Small intestine (tissue), 16 donors: ENCODE measurements at places on chromosomes 11 and 22. TPM values are rescaled to one million over a fixed set of nuclear protein-coding genes. Genes with fewer than 3 reads are reported as not detected.

HEPHL1 gene
- polyA plus RNA-seq, result not detected

GRCh38 chr11:518463-519202, 11.6 kb upstream of the RNH1 start:
- peak overlapping the region; percentile 81 for H3K27ac ChIP-seq
- H3K36me3 ChIP-seq, result no peaks in the 10 kb centered on the region
- no peaks in the 10 kb centered on the region for H3K27me3 ChIP-seq
- H3K4me1 ChIP-seq, result no peaks in the 10 kb centered on the region

CCDC88B gene
- polyA plus RNA-seq, result 32.3 TPM

DNA sequence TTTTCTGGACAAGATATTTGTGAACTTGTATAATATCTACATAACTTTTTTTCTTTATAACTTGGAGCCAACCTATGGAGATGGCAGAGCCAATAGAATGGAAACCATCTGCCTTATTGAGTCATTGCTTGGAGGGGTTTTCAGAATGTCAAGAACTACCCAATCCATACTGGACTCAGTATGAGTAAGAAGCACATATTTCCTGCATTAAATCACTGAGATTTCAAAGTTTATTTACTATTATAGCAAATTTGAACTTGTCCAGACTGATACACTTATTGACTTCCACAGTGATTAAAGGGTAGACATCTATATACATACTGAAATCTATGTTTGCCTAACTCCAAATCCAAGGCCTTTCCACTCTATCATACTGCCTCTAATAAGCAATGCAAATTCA, 704.0 kb downstream of the KCNA4 start:
- no peaks in the 10 kb centered on the region for H3K27me3 ChIP-seq
- H3K4me1 ChIP-seq, result no peaks in the 10 kb centered on the region
- no peak overlapping the region for H3K4me3 ChIP-seq
- H3K27ac ChIP-seq, result no peak overlapping the region

DNA sequence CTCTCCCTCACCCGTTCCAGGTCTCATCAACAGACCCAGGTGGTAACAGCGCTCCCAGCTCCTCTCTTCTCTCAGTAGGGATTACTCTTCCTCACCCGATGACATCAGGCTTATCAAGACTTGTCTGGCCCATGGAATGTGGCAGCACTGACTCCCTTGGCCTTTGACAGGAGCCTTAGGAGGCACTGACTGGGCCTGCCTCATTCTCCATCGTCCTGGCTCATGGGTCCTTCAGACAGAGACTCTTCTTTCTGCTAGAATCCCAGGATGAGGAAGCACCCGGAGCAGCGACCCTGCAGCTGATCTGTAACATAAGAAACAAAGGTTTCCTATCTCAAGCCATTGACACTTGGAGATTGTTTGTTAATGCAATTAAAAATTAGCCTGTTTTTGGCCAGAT, 1063.6 kb downstream of the TBC1D22A start:
- no peaks in the 10 kb centered on the region for H3K27me3 ChIP-seq
- H3K4me3 ChIP-seq, result no peak overlapping the region
- DNase-seq, result no peak
- no peaks in the 10 kb centered on the region for H3K36me3 ChIP-seq

DNA sequence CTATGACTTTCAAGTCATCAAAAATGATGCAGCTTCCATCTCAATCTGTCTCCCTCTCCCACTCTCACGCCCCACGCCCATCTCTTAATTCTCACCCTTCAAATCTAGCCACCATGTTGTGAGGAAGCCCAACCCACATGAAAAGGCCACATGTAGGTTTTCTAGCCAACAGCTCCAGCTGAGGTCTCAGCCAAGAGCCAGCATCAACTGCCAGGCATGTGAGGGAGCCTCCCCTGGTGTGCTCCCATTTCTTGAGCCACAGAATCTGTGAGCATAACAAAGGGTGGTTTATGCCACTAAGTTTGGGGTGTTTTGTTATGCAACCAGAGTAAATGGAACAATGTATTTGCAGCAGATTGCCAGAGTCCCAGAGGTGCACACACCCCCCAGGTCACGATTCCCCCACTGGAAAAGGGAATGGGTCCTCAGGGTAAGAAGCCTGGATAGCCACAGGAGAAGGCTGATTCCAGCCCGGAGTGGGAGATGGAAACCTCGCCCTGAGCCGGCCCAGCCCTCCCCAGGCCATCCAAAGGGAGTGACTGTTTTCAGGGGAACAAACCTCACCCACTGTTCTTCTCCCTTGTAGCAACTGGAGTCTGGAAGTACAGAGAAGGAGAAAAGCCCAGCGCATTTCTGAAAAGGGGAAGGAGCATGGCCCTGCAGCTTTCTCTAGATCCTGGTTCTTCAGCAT, 20.0 kb upstream of the LINC01488 start:
- H3K4me1 ChIP-seq, result peaks cover 35% of the 10 kb centered on the region
- no peaks in the 10 kb centered on the region for H3K27me3 ChIP-seq
- H3K27ac ChIP-seq, result no peak overlapping the region
- H3K36me3 ChIP-seq, result no peaks in the 10 kb centered on the region
- H3K4me3 ChIP-seq, result no peak overlapping the region
- no peak for DNase-seq

GRCh38 chr11:116637766-116638165, 135.0 kb downstream of the BUD13 start:
- H3K4me1 ChIP-seq, result no peaks in the 10 kb centered on the region
- peaks cover 8% of the 10 kb centered on the region for H3K27me3 ChIP-seq
- no peak overlapping the region for H3K4me3 ChIP-seq
- no peaks in the 10 kb centered on the region for H3K36me3 ChIP-seq

GRCh38 chr11:65579291-65579690, 3.4 kb downstream of the EHBP1L1 start:
- H3K27me3 ChIP-seq, result no peaks in the 10 kb centered on the region
- H3K36me3 ChIP-seq, result peaks cover 4% of the 10 kb centered on the region
- peaks cover 4% of the 10 kb centered on the region for H3K4me1 ChIP-seq
- no peak for DNase-seq
- H3K4me3 ChIP-seq, result no peak overlapping the region

DNA sequence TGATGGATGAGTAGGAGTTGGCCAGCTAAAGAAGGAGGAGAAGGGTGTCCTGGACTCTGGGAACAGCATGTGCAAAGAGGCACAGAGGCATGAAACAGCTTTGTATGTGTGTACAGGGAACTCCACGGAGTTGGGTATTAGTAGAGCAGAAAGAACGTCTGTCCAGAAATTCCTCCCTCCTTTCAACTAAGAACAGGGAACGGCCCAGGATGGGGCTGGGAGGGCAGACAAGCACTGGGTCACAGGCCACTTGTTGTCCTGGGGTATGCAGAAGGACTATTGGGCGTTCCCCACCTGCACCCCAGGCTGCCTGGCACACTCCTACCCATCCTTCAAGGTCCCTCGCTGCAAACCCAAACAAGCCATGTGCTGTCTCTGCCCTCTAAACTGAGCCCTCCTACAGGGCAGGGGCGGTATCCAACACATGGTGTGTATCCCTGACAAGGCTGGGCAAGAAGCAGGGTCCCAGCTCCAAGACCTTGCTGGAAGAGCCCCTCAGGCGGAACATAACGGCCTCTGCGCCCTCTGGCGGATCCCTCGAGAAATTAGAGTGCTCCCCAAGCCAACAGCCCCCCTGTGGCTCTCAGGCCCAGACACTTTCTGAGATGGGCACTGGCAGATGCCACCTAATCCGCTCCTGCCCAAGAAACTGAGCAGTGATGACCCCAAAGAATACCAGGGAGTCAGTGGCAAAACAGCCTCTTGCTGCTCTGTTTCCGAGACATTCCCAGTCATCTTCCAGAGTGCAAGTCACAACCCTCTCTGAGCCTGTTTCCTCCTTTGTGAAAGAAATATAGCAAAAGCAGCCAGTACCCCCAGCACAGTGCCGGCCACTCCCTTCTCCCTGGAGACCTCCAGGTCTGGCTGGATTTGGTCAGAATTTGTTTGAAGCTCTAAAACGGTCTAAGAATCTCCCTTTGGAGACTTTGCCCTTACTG, 1.6 kb upstream of the ELFN2 start:
- peaks cover 25% of the 10 kb centered on the region for H3K27me3 ChIP-seq
- H3K36me3 ChIP-seq, result no peaks in the 10 kb centered on the region
- H3K4me1 ChIP-seq, result no peaks in the 10 kb centered on the region
- no peak overlapping the region for H3K4me3 ChIP-seq
- H3K27ac ChIP-seq, result no peak overlapping the region

OR2AT4 gene
- polyA plus RNA-seq, result 2.5 TPM

GDPD4 gene
- not detected for polyA plus RNA-seq

DNA sequence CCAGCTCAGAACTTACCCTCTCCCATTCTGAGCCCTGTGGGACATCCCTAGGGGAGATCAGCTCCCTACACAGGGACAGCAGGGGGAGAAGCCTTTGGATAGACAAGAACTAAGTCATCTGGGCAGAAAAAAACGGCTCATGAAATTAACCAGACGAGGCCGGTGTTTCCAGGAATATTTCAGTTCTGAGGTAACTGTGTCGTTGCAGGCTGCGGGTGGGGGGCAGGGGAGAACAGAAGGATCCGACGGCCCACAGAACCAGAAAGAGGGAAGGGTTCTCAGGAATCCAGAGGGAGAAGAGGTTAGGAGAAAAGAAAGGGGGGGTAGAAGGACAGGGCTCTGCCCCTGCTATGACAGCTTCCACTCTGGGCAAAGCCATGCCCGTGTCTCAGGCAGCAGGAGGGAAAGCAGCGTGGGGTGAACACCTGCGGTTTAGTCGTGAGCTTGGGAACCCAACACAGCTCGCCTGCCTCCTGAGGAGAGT, 3.6 kb downstream of the CLCF1 start:
- peaks cover 3% of the 10 kb centered on the region for H3K4me1 ChIP-seq
- no peak for DNase-seq
- peak overlapping the region; percentile 68 for H3K27ac ChIP-seq
- H3K4me3 ChIP-seq, result no peak overlapping the region

LMNTD2 gene
- polyA plus RNA-seq, result 4.7 TPM

MAJIN gene
- not detected for polyA plus RNA-seq

PNPLA3 gene
- 0.53 TPM for polyA plus RNA-seq

KRTAP5-9 gene
- 0.50 TPM for polyA plus RNA-seq

- no peak overlapping the region for H3K4me3 ChIP-seq
- H3K36me3 ChIP-seq, result no peaks in the 10 kb centered on the region
- no peaks in the 10 kb centered on the region for H3K4me1 ChIP-seq
- no peak for DNase-seq
Observed at GRCh38 chr11:17762309-17762974, 27.9 kb downstream of the KCNC1 start.

DNA sequence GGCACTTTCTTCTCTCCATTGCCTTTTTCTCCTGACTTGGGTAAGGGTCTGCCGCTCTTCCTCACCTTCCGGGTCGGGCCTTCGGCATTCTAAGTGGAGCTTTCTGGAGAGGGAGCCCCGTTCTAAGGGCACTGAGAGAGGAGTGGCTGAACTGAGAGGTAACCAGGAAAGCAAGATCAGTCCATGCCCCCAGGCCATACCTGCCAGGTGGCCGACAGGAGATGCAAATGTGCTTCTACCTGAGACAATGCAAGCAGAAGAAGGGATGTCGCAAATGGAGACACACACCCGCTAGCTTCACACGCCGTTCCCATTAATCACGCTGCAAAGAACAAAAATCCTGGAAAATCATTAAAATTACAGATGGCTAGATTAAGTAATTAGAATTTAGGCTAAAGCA, 156.4 kb upstream of the TBCEL start:
- H3K4me1 ChIP-seq, result no peaks in the 10 kb centered on the region
- no peaks in the 10 kb centered on the region for H3K36me3 ChIP-seq
- H3K27me3 ChIP-seq, result no peaks in the 10 kb centered on the region
- H3K4me3 ChIP-seq, result no peak overlapping the region

ENTHD1 gene
- polyA plus RNA-seq, result not detected

GRCh38 chr11:12386309-12386708, 8.9 kb downstream of the PARVA start:
- DNase-seq, result no peak
- H3K4me3 ChIP-seq, result no peak overlapping the region
- H3K27ac ChIP-seq, result peak overlapping the region; percentile 45
- no peaks in the 10 kb centered on the region for H3K36me3 ChIP-seq
- H3K4me1 ChIP-seq, result peaks cover 4% of the 10 kb centered on the region
- no peaks in the 10 kb centered on the region for H3K27me3 ChIP-seq

DNA sequence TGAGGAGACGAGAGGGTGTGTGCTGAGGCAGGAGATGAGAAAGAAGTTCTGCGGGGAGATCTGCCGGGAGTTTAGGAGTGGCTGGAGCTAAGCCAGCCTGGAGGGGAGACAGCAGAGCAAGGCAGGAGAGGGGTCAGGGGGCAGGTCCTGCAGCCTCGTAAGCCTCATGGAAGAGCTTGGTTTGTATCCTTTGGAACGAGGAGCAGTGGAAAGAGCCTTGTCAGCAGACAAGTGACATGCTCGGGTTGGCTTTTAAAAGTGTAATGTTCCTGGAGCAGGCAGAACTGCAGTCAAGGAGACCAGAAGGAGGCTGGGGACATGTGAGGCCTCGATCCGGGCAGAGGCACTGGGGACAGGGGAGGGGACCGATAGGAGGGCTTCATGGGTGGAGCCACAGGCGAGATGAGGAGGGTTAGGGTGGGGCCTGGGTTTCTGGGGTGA, 21.4 kb upstream of the TUB start:
- H3K36me3 ChIP-seq, result no peaks in the 10 kb centered on the region
- H3K4me3 ChIP-seq, result no peak overlapping the region
- H3K27ac ChIP-seq, result no peak overlapping the region
- no peaks in the 10 kb centered on the region for H3K4me1 ChIP-seq

- H3K27ac ChIP-seq, result peak overlapping the region; percentile 96
- H3K4me3 ChIP-seq, result peak overlapping the region; percentile 83
- H3K27me3 ChIP-seq, result no peaks in the 10 kb centered on the region
Observed at GRCh38 chr22:36480941-36481392, 473 bp downstream of the TXN2 start.

- peaks cover under 1% of the 10 kb centered on the region for H3K27me3 ChIP-seq
- H3K4me1 ChIP-seq, result no peaks in the 10 kb centered on the region
- H3K27ac ChIP-seq, result no peak overlapping the region
Observed at GRCh38 chr11:122664188-122664587, 8.7 kb downstream of the UBASH3B start.

GRCh38 chr22:37147186-37147990, 2.3 kb downstream of the IL2RB start:
- H3K27ac ChIP-seq, result no peak overlapping the region
- DNase-seq, result no peak
- H3K4me1 ChIP-seq, result no peaks in the 10 kb centered on the region
- H3K36me3 ChIP-seq, result no peaks in the 10 kb centered on the region
- no peak overlapping the region for H3K4me3 ChIP-seq

DNA sequence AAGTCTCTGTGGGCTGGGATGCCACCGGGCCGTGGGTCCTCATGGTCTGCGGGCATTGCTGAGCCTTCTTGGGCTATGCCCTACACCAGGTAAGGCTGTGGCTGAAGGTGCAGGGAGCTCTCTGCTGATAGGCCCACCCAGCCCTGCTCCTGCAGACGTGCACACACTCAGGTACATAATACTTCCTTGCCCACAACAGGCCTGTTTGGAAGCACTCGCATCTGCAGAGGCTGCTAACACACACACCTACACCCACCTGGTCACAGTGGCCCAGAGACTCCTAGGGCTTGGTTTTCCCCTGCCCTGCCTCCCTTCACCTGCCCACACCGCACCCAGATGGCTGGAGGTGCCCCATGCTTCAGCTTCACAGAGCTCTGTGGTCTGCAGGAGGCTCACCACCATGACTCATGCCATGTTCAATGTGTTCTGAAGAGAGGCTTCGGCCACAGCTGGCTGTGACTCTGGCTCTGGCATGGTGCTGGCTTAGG, 72.8 kb upstream of the KCNQ1OT1 start:
- no peak overlapping the region for H3K4me3 ChIP-seq
- no peaks in the 10 kb centered on the region for H3K36me3 ChIP-seq
- DNase-seq, result no peak
- H3K27ac ChIP-seq, result no peak overlapping the region
- no peaks in the 10 kb centered on the region for H3K4me1 ChIP-seq

- no peaks in the 10 kb centered on the region for H3K4me1 ChIP-seq
- peak; percentile 4 for DNase-seq
- no peaks in the 10 kb centered on the region for H3K27me3 ChIP-seq
- no peaks in the 10 kb centered on the region for H3K36me3 ChIP-seq
Observed at GRCh38 chr22:34804604-34805003, 261.4 kb upstream of the ISX start.

FOLR2 gene
- 0.67 TPM for polyA plus RNA-seq
